Mucosa of gallbladder (tissue), 1 donor: ENCODE measurements at places on chromosomes 6 and 20. TPM values are rescaled to one million over a fixed set of nuclear protein-coding genes. Genes with fewer than 3 reads are reported as not detected.

DNA sequence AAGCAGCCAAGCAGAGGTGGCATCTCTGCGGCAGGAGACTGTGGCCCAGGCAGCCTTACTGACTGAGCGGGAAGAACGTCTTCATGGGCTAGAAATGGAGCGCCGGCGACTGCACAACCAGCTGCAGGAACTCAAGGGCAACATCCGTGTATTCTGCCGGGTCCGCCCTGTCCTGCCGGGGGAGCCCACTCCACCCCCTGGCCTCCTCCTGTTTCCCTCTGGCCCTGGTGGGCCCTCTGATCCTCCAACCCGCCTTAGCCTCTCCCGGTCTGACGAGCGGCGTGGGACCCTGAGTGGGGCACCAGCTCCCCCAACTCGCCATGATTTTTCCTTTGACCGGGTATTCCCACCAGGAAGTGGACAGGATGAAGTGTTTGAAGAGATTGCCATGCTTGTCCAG is 5.9 kb upstream of the PHF1 start:
- no peak for DNase-seq

DNA sequence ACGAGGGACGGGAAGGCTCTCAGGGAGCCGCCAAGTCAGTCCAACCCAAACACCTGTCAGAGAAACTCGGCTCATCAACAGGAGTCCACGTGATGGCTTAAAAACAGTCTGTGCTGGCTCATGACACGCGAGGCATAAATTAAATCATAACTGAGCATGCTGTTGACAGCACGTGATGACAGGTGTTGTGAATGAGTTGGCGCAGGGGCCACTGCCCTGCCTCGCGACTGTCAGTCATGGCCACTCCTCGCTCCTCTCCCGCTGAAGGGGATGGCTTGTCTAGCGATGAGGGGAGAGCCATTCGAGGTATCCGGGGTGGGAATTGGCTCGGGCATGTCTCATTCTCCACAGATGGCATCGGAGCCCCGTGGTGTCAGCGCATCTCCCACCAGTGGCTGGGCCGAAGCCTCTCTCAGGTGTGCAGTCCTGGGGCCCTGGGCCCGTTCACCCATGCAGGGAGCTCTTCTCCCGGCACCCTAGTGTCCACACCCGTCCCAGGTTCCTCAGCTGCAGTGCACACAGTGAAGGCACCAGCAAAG is 313.3 kb downstream of the BMP7 start:
- no peak for DNase-seq

- no peak for DNase-seq
These were observed 54.2 kb downstream of the HIVEP1 start for GRCh38 chr6:12066297-12066696.

DNA sequence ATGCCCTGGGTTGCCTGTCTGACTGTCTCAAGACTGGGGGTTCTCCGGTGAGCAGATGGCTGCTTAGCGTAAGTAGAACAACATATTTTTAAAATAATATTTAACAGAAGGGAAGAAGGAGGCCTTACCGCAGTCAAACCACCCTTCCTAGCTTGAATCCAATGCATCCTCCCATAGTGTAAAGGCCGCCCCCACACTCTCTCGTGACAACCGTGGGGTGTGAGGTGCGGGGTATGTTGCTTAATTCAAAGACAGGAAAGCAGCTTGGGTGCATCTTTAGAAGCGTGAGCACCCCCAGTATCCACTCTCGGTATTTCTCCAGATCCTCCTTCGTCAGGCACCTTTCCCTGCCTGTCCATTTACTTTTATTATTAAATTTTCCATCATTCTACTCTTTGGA is 501.2 kb upstream of the CDH4 start:
- no peak for DNase-seq

The PCED1A gene
- total RNA-seq = 48.8 TPM

GRCh38 chr6:12911427-12911826 is 194.9 kb downstream of the PHACTR1 start:
- peak; percentile 16 for DNase-seq

- DNase-seq = no peak
These were observed 314.7 kb upstream of the PRDM1 start for GRCh38 chr6:105771313-105771970.

- peak; percentile 65 for DNase-seq
These were observed 54.0 kb downstream of the TMEM242 start for GRCh38 chr6:157269261-157269794.

DNA sequence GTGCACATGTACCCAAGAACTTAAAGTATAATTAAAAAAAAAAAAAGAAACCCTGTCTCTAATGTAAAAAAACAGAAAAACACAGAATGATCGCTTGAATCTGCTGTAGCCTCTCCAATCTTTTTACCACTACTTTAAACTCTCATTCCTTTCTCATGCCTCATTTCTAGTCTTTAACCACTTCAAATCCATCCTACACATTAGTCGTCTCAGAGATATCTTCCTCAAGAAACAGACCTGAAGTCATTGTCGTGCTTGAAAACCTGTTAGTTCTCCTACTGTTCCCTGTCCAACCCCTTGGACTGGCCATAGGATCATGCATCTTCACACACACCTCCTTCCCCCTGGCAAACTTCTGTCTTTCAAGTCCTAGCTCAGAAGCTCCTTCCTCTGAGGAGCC is 112.1 kb upstream of the BCLAF1 start:
- no peak for DNase-seq

The EEF1A2 gene
- total RNA-seq = 56.3 TPM

- DNase-seq = no peak
These were observed 181.7 kb upstream of the ARID1B start for GRCh38 chr6:156595476-156595875.

The EPHA7 gene
- total RNA-seq = 11.3 TPM

The GRM1 gene
- not detected for total RNA-seq

GRCh38 chr6:42890311-42891198 is 11.1 kb downstream of the RPL7L1 start:
- DNase-seq = peak; percentile 94

- DNase-seq = no peak
These were observed 10.0 kb downstream of the BPIFB2 start for GRCh38 chr20:33017542-33017941.

The BPI gene
- 0.72 TPM for total RNA-seq

DNA sequence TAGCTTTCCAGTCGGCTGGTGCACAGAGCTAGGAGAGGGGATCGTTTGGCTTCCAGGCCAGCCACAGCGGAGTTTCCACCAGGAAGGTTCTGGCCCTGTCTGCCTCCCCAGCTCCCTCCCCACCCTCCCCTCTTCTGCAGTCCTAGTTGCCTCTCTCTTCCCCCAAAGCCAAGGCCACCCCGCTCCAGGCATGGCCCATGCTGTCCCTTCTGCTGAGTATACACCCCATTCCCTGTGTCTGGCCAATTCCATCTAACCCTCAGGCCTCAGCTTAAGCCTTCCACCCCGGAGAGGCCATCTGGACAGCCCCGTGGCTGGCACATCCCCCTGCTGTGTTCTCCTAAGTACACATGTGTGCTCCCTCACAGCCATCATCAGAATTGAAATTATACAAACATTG is 167.4 kb downstream of the CDH4 start:
- no peak for DNase-seq

- DNase-seq = no peak
These were observed 76.0 kb upstream of the BMP2 start for GRCh38 chr20:6691516-6691915.

GRCh38 chr6:135525594-135525993 is 28.1 kb upstream of the AHI1 start:
- DNase-seq = no peak

DNA sequence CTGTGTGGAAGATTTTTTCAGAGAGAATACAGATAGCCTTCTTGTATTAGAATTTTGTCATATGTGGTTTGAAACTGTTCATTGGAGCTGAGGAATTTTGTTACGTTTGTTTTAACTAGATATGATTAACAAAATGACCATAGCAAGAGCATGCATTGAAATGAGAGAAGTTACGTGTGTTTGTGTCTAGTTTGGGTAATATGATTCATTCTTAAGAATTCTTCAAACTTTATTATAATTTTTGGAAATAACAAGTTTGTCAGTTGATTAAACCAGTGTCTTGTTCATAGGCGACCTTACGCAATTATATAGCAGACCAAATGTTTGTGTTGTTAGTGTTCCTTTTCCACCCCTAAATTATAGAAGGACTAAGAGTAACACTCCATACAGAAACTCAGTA is 5.5 kb downstream of the GMNN start:
- no peak for DNase-seq

- no peak for DNase-seq
These were observed 167.7 kb upstream of the CDYL start for GRCh38 chr6:4608361-4609115.

GRCh38 chr20:50572938-50573777 is 63.0 kb downstream of the PTPN1 start:
- DNase-seq = no peak

GRCh38 chr6:73514746-73515110 is 6.1 kb downstream of the EEF1A1 start:
- no peak for DNase-seq

DNA sequence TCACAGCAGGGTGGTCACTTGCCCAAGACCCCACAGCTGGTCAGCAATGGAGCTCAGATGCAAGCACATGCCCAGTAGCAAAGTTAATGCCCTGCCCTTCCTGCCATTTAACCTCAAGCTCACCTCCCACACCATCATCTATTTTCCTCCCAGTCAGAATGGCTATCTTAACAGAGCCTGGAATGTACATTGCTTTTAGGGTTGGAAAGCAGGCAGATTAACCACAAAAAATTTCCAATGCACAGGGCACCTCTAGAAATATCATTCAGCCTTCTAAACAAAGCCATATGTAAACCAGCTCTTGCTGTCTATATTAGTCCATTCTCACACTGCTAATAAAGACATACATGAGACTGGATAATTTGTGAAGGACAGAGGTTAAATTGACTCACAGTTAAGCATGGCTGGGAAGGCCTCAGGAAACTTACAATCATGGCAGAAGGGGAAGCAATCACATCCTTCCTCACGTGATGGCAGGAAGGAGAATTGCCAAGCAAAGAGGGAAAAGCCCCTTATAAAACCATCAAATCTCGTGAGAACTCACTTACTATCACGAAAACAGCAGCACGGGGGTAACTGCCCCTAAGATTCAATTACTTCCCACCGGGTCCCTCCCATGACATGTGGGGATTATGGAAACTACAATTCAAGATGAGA is 106.9 kb downstream of the FYN start:
- DNase-seq = no peak

The MUC21 gene
- 7.1 TPM for total RNA-seq

The ALDH5A1 gene
- total RNA-seq = 20.7 TPM

The NNAT gene
- 6.3 TPM for total RNA-seq

DNA sequence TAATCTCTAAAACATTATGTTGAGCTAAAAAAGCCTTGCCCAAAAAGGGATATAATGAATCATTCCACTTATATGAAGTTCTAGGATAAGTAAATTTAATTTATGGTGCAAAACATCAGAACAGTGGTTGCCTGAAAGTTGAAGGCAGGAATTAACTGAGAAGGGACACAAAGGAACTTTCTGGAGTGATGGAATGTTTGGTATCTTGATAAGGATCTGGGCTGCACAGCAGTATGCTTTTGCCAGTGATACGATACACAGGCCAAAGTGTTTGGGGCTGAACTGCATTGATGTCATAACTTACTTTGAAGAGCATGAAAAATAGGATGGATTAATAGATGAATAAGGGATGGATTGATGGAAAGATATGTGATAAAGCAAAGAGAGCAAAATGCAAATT is 146.1 kb upstream of the LRFN2 start:
- no peak for DNase-seq

The ANGPT4 gene
- total RNA-seq = 0.20 TPM

DNA sequence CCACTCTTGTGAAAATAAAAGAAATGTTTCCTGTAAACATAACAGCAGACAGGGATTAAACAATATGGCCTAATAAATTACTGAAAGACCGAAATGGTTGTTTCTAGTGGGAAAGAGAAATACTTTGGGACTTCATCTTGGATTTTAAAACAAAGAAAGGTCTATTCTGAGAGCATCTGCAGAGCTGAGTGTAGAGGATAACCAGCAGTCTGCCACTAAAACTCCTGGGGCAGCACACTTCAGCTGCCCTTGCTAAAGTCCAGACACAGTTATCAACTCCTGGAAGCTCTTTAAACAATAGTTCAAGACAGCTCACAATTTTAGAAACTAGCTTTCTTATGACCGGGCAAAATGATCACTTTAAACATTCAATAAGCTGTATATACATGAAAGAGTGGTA is 38.6 kb downstream of the AKIRIN2 start:
- no peak for DNase-seq

- DNase-seq = no peak
These were observed 17.4 kb upstream of the EEF1A1 start for GRCh38 chr6:73538116-73538779.

GRCh38 chr6:158853880-158854213 is 34.7 kb upstream of the EZR start:
- DNase-seq = no peak

The MOXD1 gene
- total RNA-seq = 3.8 TPM

DNA sequence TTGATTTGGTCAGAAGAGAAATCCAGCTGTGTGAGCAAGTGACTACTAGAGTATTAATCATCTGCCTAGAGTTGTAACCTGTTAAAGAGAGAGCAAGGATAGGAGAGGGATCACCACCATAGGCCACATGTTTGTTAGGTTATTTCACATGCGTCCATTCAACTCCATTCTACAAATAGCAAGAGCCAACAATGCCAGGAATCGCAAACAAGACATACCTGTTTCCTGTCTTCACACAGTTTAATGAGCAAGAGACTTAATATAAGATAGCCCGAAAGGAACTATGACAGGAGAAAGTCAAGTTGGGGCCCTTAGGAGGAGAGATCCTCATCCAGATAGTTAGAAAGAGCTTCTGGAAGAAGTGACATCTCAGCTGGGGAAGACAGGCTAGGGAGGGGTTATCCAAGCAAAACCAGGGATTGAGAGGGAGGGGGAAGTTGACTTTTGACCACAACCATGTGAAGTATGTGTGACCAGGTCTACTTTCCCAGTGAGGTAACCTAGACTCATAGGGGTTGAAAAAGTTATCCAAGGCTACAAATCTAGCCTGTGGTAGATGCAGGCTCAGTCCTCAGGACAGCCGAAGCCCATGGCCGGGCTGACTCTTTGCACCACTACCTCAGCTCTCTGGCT is 147.4 kb downstream of the ALDH8A1 start:
- DNase-seq = no peak

The IL17F gene
- total RNA-seq = not detected

The FAM83C gene
- not detected for total RNA-seq
